ENCODE measurements at places on chromosomes 3 and 15.

DNA sequence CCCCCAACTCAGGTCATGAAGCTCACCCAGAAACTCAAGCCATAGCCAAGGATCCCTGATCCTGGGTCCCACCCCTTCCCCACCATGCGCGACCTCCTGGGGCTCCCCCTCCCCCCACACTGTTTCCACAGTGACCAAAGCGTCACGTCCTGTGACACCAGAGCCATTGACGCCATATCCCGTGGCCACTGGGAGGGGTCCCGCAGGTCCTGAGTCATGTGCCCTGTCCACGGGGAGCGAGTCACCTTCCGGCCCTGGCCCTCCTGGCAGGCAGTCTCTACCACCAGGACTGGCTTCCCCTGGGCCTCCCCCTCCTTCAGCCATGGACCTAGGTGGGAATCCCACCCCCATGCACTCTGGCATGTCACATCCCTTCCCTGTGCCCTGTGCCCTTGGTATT is 15.6 kb downstream of the SEMA3F start:
- no peak for DNase-seq

GRCh38 chr3:196339044-196339443 is 856 bp upstream of the TM4SF19 start:
- DNase-seq: no peak

GRCh38 chr3:188240189-188240981 is 86.4 kb downstream of the LPP start:
- no peak for DNase-seq

GRCh38 chr3:49500205-49500731 is 30.2 kb downstream of the DAG1 start:
- DNase-seq: no peak

- DNase-seq: no peak
These were observed 2.2 kb upstream of the UCN2 start for GRCh38 chr3:48565591-48566400.

Measured in CMK (cell line).